Eye (tissue), 1 donor: ENCODE measurements at places on chromosomes 1 and 21.

DNA sequence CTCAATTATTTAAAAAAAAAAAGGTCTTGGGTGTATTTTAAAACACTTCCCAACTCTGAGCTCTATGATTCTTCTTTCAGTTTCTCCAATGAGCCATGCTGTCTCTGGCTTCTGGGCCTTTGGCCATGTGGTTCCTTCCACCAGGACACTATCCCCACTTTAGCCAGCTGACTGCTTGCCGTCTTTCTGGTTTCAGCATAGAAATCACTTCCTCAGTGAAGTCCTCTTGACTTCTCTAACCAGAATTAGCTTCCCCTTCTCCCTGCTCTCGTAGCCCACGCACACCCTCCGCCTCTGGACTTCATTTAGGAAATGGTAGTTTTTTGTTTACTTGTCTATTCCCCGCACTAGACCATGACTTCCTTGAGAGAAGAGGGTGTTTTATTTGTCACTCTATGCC, 1.1 kb upstream of the DIO1 start:
- no peak for DNase-seq

GRCh38 chr1:240737298-240737697, 125.3 kb upstream of the GREM2 start:
- no peak for DNase-seq

DNA sequence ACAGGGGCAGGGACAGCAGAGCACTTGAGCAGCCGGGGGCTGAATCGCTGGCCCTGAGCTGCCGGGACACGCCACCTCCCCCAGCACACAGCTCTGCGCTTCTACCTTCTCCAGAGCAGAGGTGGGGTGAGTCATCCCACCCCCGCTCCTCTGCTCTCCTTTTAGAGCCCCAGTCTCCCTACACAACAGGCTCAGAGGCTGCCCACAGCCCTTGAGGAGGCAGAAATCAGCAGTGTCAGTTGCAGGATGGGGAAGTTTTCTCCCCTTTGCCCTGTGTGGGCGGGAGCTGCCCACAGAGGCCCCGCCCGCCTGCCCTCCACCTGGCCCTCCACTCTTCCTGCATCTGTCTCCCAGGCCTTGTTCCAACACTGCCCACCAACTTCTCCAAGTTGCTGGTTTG, 94.6 kb downstream of the STUM start:
- no peak for DNase-seq

DNA sequence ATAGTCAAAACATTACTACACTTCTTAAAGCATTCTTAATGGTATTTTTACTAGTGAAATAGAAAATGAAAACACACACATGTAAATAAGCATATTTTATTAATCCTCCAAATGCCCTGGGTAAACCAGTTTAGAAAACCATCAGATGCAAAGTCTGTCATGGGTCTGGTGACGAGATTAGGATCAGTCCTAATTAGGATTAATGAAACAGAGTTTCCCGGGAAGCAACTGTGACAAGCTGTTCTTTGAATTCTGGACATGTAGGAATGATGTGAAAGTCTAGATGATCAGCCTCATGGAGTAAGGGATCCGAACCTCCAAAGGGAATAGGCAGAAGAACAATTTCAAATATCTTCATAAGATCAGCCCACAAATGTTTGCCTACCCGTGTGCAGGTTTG, 250.2 kb downstream of the KIF26B start:
- peak; percentile 46 for DNase-seq

GRCh38 chr21:28342212-28342810, 650.4 kb downstream of the LTN1 start:
- no peak for DNase-seq

DNA sequence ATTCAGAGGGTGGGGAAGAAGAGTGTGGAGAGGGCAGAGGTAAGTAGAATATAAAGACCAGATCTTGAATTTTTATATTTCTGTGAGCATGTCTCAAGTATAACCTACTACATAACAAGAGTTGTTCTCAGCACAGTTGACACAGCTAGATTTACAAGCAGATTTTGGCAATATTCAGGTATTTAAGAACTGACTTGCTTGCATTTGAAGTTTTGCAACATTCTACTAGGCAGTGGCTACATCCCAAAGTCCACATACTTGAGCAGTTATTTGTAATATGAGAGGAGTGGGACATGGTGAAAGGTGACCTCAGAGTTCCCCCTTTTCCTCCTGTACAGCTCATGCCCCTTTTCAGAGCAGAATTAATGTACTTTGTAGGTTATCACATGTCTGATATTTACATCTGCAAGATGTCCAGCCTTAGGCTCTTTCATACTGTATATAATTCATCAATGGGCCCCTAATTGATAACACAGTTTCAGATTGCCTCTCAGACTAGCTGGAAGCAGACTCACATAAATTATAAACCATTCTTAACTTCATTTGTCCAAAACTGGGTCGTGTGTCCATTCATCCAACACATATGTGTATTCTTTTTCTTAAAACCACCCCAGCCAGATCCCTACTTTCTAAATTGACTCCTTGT, 136.7 kb upstream of the RAVER2 start:
- peak; percentile 15 for DNase-seq

GRCh38 chr1:109985247-109986053, 885 bp downstream of the AHCYL1 start:
- DNase-seq: peak; percentile 75

- no peak for DNase-seq
Measured at GRCh38 chr1:185368313-185368855, 51.3 kb upstream of the IVNS1ABP start.

- DNase-seq: peak; percentile 24
Measured at GRCh38 chr21:30072496-30072895, 94.1 kb downstream of the CLDN17 start.

- no peak for DNase-seq
Measured at GRCh38 chr1:246639732-246640131, 73.5 kb downstream of the CNST start.

DNA sequence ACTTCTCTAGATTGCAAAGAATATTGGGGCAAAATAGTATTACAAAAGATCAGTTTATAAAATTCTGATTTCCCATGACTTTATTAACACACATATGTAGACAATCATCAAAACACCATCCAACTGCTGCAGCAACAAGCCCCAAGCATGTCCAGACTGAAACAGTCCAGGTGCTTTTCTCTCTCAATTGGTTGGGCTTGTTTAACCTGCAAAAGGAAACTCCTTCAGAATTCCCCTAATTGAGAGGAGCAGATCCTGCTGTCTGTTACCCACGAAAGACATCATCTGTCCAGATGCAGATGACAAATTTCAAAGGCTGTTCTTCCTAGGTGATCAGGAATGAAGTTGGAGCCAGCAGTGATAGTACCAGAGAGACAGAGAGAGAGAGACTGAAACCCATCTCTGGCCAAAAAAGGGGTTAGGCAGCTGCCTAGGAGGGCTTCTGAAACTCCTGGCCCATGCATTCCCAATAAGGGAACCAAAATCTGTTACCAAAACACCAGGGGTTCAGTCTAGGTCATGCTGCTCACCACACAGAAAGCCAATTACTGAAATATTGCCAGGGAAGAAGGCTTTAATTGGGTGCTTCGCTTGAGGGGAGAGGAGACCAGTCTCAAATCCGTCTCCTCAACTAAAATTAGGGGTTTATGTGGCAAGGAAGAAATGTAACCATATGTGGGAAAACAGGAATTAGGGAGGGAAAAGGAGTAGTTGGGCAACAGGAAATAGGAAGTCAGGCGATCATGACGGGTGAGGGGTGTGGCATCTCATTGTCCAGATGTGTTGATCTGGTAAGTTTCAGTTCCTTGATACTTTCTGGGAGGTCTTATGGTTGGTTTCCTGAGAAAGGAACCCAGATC, 34.7 kb upstream of the RGL1 start:
- DNase-seq: no peak
